Stimulated activated effector memory CD8-positive, alpha-beta T cell treated with anti-CD3 and anti-CD28 coated beads, Interleukin-12 subunit alpha, Interleukin-12 subunit beta, amount 100 ng/mL, for 72 hours (primary cell): ENCODE measurements at places on chromosomes 5 and 9.

- DNase-seq = no peak
Observed at GRCh38 chr5:143140492-143141203, 262.8 kb downstream of the NR3C1 start.

GRCh38 chr5:166746506-166746905 is 1544.9 kb upstream of the WWC1 start:
- DNase-seq = no peak

- no peak for DNase-seq
Observed at GRCh38 chr9:5305741-5306140, 1.2 kb upstream of the RLN2 start.

DNA sequence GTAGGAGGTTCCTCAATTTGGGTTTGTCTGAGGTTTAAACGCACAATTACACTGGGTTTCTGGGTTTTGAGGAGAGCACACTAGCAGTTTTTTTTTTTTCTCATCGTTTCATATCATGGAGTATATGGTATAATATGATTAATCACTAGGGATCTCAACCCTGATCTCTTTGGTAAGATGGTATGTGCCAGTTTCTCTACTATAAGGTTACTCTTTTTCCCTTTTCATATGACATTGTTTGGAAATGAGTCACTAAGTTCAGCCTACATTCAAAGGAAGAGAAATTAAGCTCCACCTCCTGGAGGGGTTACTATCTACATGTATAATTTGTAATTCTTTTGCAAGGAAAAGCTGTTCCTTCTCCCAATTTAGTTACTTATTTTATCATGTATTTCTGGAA is 35.2 kb downstream of the MTRR start:
- no peak for DNase-seq

DNA sequence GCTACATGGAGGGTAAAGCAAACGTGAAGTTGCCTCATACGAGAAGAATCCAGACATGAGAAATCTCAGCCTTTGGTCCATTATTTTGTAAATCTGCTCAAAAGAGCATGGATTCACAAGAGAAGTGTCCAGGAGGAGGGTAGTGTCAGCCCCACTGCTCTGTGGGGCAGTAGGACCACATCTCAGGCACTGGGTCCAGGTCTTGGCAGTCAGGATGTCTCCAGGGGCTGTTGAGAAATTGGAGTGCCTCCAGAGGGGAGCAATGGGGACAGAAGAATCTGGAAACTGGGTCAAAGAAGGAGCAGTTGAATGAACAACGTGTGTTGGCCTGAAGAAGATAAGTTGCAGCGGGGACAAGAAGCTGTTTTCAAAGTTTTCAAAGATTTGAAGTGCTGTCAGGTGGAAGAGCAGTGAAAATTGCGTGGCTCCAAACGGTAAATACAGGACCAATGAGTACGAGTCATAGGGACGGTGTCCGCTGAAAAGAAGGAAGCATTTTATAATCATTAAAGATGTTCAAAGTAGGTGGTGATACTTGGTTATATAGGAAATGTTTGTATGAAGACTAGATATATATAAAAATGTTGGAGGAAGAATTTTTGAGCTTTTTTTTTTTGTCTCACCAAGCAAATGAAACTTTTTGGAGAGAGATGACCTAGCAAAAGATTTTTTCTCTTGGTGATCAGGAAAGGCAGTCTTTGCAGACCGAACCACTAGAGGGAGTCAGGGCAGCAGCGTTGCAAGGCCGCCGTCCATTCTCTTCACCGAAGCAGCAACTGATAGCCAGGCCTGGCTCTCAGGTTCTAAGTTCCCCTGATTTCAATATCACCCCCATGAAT is 57.1 kb upstream of the ZBED3 start:
- peak; percentile 7 for DNase-seq

- no peak for DNase-seq
Observed at GRCh38 chr9:123551734-123552133, 195.7 kb downstream of the CRB2 start.

GRCh38 chr5:75824323-75824722 is 107.1 kb upstream of the POC5 start:
- DNase-seq = no peak

GRCh38 chr9:73009649-73010288 is 56.9 kb upstream of the ALDH1A1 start:
- DNase-seq = no peak

DNA sequence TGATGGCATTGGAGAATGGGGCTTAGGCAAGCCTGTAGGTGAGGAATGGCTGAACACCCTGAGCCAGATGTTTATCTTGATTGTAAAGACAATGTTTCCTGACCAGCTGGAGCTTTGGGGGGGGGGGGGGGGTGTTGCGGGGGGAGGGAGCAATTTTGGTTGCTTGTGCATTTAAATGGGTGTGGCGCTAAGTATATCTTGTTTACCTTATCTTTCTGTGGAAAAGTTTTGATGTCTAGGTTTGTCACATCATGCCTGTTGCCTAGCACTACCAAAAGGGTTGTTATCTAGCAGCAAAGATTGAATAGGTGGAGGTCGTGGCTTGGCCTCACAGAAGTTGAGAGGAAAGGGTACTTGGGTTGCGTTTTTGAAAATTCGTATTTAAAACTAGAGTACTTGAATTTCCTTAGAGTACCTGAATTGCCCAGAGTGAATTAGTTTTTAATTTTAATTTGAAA is 1.3 kb downstream of the SMAD5 start:
- DNase-seq = no peak

DNA sequence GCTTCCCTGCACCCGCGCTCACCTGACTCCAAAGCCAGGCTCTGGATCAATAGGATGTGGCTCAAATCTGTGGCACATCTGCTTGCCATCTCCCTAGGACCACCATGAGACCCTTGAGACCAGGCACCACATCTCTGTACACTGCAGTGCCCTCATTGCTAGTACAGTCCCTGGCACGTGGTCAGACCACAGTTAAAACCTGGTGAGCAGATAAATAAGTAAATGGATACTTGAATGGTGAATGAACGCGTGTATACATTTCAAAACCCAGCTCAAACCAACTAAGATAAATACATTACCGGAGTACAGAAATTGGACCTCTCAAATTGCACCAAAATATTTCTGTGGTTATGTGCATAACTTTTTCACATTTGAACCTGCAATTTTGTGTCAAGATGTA is 221.2 kb upstream of the IRX4 start:
- DNase-seq = no peak

GRCh38 chr5:6849316-6850105 is 136.3 kb downstream of the TENT4A start:
- DNase-seq = no peak

- peak; percentile 98 for DNase-seq
Observed at GRCh38 chr5:181191526-181192336, 13.3 kb downstream of the TRIM7 start.

GRCh38 chr9:129412814-129413536 is 207.9 kb downstream of the C9orf50 start:
- peak; percentile 75 for DNase-seq

DNA sequence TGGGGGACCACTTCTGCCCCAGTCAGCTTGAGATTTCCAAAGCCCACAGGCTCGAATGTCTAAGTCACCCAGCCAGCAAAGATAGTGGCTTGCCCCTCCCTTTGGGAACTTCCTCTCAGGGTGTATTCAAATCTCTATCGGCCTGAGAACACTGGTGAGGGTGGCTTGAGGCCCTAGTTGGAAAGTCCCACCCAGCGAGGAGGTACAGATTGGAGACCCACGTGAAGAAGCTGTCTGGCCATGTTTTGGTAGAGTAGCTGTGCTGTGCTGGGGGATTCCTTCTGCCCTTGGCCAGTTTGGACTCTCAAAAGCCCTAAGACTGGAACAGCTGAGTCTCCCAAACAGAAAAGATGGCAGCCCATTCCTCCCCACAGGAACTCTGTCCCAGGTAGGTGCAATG is 172.7 kb upstream of the RIOK2 start:
- DNase-seq = no peak

- DNase-seq = no peak
Observed at GRCh38 chr9:104906441-104907277, 21.3 kb downstream of the ABCA1 start.

- DNase-seq = no peak
Observed at GRCh38 chr5:180641566-180641900, 7.9 kb downstream of the FLT4 start.

DNA sequence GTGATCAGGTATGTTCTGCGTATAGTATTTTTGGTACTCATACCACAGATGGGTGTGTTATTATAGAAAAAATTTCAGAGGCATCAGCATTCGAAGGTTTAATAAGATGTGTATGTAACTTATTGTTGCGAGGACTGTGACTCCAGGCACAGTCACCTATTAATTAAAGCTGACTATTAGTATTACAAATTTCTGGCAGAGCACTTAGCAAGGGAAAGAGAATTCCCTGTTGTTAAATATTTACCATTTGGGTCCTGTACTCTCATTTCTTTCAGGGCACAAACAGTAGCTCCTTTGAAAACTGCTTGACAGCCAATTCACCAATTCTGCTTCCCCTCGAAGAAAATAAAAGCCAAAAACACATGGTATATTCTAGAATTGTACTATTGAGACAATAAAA is 653.8 kb downstream of the ELAVL2 start:
- DNase-seq = no peak
